ENCODE measurements at places on chromosomes 6 and 20.

DNA sequence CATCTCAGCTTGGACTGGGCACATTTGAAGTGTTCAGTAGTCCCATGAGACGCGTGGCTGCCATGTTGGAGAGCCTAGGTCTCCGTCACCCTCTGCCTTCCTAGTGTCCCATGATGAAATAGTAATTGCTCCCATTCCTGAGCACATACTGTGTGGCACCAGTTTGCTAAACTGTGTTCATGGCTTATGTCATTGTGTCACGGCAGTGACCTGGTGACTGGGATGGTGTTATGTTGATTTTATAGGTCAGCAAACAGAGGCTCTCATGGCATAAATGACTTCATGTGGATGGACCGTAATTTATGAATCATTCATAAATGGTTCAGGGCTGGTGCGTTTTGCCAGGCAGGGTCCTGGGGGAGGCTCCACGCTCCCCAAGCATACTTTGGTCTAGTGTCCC lies 3.8 kb downstream of the BCAS4 start:
- no peak for DNase-seq

GRCh38 chr6:107124934-107125348 lies 9.6 kb upstream of the BEND3 start:
- DNase-seq: no peak

DNA sequence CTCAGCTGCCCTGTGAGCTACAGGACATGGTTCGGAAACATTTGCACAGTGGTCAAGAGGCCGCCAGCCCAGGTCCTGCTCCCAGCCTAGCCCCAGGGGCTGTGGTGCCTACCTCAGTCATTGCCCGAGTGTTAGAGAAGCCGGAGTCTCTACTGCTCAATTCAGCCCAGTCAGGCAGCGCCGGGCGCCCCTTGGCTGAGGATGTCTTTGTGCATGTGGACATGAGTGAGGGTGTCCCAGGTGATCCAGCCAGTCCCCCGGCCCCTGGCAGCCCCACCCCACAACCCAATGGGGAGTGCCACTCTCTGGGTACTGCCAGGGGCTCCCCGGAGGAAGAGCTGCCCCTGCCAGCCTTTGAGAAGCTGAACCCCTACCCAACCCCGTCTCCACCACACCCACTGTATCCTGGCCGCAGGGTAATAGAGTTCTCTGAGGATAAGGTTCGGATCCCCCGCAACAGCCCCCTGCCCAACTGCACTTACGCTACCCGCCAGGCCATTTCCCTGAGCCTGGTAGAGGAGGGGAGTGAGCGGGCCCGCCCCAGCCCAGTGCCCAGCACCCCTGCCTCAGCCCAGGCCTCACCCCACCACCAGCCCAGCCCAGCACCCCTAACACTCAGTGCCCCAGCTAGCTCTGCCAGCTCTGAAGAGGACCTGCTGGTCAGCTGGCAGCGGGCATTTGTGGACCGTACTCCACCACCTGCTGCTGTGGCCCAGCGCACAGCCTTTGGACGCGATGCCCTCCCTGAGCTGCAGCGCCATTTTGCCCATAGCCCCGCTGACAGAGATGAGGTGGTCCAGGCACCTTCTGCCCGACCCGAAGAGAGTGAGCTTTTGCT lies 5.2 kb downstream of the LRRC73 start:
- DNase-seq: no peak

- no peak for DNase-seq
Observed at GRCh38 chr20:36152261-36152660, 2.3 kb upstream of the EPB41L1 start.

All from bone marrow (tissue), 2 donors.